ENCODE measurements at places on chromosomes 3 and 15.

GRCh38 chr15:71444866-71445590 lies 329.8 kb downstream of the THSD4 start:
- peak; percentile 61 for DNase-seq

GRCh38 chr3:11128682-11129632 lies 25.3 kb upstream of the HRH1 start:
- DNase-seq = peak; percentile 25

DNA sequence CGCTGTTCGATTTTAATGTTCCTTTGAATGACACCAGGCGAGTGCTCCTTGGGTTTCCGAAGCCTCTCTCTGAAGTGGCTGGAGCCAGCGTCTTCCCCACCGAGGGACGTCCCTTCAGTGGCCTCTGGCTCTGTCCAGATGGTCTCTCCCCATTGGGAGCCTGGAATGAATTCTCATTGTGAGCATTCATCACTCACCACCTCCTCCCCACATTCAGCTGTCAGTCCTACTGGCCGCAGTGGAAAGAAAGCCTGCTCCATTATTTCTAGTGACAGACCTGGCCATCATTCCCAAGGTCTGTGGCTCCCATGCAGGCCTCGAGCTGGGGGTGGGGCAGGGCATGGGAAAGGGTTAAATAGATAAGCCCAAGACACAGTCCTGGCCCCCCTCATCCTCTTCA lies 35.2 kb downstream of the ZNF710 start:
- DNase-seq = no peak

DNA sequence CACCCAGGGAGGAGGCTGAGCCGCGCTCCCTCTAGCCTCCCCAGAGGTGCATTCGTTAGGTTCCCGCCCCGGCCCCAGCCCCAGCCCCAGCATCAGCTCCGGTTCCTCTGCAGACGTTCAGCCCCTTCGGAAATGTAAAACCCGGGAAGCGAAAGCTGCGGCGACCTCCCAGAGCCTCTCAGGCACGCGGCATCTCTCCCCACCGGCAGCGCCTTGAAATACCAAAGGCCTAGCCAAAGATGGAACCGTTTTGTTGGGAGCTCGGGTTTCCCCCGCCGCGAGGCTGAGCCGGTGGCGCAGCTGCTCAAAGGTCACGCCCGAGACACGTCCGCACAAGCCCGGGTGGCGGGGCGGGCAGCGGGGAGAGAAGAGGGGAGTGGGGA lies 77.8 kb upstream of the HES1 start:
- DNase-seq = peak; percentile 44

GRCh38 chr3:39432342-39432741 lies 25.8 kb downstream of the RPSA start:
- DNase-seq = no peak

DNA sequence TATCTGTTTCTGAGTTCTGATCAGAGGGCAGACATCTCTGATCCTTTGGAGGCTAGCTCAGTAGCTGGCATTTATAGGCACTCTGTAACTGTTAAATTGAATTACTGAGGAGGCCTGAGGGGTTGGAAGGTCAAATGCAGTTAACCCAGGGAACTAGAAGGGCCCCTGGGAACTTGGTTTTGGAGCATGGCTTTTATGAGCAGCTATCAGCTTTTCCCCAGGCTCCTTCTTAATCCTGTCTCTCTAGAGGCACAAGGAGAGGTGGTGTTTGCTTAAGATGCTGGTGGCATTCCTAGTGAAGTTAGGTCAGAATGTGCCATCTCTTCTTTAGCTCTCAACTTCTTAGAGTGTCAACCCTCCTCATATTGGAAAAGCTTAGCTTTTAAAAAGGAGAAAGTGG lies 128.9 kb downstream of the LPP start:
- DNase-seq = no peak

DNA sequence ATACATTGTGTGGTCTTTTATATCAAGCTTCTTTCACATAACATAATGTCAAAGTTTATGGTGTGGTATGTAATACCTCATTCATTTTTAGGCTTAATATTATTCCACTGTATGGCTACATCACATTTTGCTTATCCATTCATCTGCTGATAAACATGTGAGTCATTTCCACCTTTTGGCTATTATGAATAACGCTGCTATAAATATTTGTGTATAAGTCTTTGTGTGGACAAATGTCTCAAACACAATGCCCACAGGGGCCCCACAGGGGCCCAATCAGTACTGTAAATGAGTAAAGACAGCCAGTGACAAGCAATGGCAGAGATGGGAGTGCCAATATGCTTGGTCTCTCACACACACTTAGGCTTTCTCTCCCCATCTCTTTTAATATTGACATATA lies 54.2 kb downstream of the PIK3R4 start:
- peak; percentile 15 for DNase-seq

DNA sequence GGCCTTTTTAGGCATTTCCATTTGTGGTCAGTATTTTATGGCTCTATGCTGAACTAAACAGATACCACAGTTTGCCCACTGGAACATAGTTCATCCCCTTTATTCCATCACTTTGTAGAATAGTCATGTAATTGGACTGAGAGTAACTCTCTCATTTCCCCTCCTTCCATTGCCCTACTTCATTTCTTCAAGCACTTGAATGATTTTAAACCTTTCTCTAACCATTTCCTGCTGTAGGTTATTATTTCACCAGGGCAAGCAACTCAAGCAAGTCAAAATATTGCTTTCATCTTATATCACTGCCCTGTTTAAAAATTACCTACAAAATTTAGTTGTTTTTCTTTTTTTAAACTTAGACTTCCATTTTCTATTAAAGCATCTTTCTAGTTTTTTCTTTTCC lies 177.0 kb downstream of the RAP2B start:
- no peak for DNase-seq

- DNase-seq = no peak
These were observed 16.7 kb upstream of the SOX2 start for GRCh38 chr3:181694805-181695660.

GRCh38 chr15:36841193-36841592 lies 259.2 kb downstream of the MEIS2 start:
- no peak for DNase-seq

DNA sequence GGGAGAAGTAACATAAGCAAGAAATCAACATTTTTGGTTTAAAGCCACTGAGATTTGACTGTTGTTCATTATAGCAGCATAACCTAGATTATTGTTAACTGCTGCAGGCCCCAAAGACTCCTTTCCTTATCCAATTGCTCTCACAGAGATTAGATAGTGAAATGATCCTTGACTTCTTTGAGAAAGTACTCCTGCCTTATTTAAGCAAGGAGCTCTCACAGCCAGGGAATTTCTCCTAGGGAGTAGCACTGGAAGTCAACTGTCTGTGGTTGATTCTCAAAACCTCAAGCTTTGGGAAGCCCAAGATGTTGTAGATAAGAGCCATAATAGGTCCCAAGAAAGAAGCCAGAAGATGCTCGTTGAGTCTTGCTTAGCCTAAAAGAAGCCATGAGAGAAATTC lies 151.8 kb upstream of the TSC22D2 start:
- DNase-seq = no peak

- DNase-seq = peak; percentile 46
These were observed 68.8 kb upstream of the IQSEC1 start for GRCh38 chr3:13141991-13142412.

- DNase-seq = no peak
These were observed 117.7 kb downstream of the MYLK start for GRCh38 chr3:123766193-123767008.

- DNase-seq = no peak
These were observed 25.4 kb upstream of the ALPK3 start for GRCh38 chr15:84791763-84792162.

DNA sequence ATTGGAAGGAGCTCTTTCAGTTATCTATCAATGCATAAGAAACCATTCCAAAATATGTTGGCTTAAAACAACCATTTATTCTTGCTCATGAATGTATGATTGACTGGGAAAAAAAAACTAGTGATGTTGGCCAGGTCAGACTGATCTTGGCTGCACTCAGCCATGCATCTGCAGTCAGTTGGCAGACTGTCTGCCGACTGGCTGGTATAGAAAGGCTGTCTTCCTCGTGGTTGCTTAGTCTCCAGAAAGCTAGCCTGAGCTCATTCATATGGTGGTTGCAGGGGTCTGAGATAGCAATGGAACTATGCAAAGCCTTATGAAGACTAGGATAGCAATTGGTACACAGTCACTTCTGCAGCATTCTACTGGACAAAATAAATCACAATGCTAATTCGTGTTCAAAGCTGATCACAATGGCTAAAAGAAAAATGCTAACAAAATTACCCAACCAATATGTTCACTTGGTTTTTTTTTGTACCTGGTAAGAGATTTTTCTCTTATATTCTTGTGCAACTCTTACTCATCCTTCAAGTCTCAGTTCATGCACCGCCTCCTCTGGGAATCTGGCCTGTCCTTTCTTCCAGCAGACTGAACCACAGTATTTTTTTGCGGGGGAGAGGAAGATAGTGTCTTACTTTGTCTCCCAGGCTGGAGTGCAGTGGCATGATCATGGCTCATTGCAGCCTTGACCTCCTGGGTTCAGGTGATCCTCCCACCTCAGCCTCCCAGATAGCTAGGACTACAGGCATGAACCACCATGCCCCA lies 126.8 kb downstream of the KCNAB1 start:
- no peak for DNase-seq

- DNase-seq = no peak
These were observed 311.4 kb downstream of the PDCD6IP start for GRCh38 chr3:34109846-34110245.

- DNase-seq = peak; percentile 42
These were observed 39.3 kb downstream of the RHCG start for GRCh38 chr15:89457086-89457485.
